RCC 7860 (cell line): ENCODE measurements at places on chromosomes 13 and 19.

DNA sequence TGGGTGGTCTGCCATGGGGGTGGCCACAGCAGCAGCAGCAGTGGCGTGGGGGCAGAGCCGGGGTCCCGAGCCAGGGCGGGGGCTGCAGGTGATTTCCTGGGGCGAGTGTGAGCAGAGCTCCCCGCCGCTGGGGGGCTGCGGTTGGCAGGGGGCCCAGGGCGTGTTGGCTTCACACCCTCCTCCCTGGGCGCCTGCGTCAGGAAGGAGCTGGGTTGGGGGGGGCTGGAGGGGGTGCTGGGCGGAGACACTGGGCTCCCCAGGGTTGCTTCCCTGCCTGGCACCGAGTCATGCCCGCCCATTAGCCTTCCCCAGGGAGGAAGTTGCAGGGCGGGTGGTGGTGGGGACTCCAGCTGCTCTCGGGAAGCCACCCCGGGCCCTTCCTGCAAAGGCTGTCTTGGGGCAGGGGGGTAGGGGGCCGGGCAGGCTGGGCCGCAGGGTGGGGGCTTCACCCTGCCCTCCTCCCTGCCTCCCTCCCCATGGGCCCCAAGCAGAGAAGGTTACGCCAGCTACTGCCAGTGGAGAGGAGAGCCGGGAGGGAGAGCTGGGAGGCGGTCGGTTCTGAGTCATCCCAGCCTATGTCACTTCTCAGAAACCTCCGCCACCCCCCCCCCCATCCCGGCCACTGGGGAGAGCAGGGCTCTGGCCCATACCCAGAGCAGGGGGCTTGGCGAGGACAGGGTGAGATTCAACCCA, 4.6 kb downstream of the MIDN start:
- DNase-seq = peak; percentile 96

DNA sequence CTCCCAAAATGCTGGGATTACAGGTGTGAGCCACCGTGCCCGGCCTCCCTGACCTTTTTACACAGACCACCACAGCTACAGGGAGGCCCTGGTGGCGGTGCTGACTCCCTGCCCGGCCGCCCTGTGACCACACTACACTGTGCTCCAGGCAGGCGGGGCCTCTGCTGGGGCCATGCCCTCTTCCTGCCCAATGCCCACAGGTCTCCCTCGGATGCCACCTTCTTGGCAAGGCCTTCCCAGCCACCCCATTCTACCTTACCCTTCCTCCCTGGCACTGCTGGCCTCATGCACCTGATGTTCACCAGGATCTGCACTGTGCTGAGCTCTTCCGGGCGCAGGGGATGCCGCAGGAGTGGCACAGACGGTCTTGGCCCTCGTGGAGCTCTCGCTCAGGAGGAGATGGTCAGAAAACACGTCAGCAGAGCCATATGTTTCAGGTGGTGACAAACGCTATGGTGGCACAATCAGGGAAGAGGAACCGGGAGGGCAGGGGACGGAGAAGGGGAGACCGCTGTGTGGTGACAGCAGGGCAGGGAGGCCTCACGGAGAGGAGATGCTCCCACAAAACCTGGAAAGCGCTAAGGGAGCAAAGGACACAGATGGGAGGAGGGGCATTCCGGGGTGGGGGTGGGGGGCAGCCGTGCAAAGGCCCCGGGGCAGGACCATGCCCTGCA, 4.1 kb downstream of the PIP5K1C start:
- DNase-seq = no peak

DNA sequence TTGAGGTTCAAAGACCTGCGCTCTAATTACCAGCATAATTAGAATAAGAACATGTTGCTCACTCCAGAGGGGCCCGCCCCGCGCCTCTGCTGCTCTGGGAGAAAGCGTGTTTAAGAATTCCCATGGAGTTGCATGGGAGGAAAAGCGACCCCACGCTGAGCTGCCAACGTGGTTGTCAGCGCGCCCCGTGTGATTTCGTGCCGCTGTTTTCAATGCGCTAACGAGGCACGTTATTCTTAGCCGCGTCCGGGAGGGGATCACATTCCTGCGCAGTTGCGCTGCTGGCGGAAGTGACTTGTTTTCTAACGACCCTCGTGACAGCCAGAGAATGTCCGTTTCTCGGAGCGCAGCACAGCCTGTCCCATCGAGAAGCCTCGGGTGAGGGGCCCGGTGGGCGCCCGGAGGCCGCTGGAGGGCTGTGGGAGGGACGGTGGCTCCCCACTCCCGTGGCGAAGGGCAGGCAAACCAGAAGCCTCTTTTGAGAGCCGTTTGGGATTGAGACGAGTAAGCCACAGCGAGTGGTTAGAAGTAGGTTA, 173.8 kb upstream of the SOX1 start:
- no peak for DNase-seq

DNA sequence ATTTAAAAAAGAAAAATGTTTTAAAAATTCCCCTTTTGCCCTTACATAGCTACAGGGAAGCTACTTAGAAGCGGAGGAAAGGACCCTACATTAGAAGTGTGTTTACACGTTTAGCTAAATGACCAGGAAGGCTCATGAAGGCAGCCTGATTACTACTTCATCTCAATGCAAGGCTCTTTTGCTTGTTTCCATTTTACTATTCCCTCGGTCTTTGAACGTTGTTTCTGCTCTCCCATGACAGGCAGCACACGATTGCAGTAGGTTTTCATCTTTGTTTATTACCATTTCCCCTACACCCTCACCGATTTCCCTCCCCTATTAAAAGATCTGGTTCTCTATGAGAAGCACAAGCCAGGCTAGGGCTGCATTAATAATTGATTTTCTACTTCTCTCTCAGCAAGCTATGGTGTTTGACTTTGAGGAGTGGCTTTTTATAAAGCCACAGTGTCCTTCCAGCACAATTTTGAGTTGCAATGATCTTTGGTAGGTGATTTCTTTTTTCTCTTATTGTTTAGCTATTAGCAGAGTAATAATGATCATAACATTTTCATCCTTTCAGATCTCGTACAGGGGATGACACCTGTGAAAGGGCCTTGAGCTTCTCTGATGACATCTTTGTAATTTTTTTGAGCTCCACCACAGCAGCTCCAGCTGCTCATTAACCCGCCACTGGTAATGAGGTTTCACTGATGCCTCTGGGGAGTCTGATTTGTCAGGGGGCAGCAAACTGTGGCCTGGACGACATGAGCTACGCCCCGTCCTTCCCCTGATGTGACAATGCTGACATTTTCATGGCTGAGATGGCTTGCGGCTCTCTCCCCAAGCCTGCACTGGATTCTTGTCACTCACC, 670.3 kb downstream of the UQCRFS1 start:
- DNase-seq = no peak

DNA sequence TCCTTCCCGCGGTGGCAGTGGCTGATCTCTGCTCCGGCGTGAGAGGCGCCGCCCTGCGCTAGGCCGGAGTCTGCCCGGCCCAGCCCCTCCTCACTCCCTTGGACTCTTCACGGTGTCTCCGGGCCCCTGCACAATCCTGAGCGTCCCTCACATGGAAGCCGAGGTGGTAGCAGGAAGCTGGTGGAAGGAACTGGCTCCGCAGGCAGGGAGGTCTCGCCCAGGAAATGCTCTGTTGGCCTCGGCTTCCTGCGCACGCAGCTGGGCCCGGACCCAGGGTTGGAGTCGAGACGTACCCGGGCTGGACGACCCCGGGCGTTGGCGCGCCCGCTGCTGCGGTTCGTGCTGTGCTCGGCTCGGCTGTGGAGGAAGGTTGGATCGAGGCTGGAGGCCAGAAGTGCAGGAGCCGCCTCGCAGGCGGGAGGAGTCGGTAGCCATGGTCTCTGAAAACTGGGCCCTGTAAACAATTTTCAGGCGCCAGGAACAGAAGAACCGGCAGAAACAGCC, 46.3 kb downstream of the ZNF724 start:
- no peak for DNase-seq

GRCh38 chr19:49297403-49297802, 27.6 kb downstream of the SLC6A16 start:
- no peak for DNase-seq
